Cerebellar cortex (tissue), 1 donor: ENCODE measurements at places on chromosomes 4 and X.

DNA sequence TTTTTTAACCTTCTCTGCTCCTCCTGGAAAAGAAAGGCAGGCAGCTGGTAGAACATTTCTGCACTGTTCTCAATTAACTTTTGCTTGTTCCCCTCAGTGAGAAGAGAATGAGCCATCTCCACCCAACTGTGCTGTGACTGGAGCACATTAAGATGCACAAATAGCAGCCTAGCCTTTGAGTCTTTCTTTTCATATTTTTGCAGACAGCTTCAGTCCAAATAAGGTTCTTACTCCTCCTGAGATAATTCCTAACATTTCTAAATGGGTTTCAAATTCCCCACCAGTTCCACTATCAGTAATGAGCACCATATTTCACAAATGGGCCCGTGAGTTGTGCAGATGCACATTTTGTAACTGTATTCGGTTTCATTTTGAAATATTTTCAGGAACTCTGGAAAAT is 118.6 kb downstream of the SPCS3 start:
- DNase-seq = no peak

DNA sequence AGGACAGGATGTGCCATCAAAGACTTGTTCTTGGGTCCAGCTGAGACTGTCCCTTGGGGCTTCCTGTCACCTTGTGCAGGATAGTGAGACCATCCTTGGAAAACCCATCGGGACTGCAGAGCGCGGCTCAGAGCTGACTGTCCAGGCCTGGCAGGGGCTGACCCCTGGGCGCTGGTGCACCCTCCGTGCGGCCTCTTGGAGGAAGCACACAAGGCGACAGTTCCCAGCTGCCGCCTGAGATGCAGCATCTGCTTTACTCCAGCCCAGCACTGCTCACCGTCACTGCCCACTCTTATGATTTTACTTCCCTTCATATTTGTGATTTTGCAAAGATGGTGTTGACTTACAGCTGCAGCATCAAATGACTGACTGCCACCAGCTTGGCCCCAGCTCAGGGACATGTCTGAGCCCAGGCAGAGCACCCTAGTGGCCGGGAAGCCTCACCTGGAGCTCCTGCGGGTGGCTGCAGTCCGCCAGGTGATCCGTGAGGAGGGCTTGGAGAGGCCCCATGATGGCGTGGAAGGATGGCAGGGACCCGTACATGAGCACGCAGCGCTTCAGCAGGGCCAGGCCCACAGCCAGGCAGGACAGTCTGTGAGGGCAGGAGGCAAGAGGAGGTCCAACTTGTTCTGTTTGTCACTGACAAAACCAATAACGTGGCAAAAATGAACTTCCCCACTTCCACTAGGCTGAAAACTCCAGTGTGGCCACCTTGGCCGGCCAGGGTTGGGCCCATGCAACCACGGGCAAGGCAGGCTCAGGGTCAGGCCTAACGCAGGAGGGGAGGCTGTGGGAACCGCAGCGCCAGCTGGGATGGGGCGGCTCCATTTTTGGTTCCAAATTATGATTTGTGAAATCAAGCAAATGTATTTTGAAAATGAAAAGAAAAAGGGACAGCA is 21.8 kb downstream of the NOP14 start:
- no peak for DNase-seq

DNA sequence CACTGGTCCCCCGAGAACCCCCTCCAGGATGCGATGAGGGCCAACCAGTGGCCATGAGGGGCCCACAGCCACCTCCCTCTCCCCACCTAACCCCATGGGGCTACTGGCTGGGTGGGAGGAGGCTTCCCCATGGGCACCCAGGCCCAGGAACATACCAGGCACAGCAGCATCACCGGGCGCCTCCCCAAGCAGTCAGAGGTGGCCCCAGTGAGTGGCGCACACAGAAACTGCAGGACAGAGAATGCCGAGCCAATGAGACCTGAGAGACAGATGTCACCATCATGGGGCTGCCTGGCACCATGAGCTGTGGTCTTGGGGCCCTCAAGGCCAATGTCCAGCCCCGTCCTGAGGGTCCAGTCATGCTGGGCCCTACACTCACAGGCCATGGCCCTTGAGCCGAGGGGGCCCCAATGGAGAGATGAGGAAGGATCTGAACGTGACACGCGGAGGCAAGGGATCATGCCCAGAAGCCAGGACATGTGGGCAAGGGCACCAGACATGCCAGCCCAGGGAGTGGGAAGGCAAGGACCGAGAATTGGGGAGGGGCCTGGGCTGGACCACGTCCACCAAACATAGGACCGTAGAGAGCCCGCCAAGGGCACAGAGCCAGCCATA is 30.1 kb downstream of the NOP14 start:
- DNase-seq = no peak

DNA sequence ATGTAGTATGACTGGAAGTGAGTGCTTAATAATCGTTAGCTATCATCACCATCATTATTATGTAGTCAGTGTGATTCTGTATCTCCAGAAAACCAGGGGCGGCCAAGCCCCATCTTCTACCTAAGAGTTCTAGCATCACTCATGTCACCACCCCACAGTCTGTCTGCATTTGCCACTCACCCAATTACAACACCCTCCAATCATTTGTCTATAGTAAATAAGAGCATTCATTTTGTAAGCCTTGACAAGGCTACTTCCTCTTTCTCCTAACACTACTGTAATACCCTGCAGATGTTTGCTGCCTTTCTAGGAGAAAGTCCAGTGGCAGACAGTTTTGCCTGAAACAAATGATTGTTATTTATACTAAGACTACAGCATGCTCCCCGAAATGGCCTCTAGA is 15.8 kb upstream of the IL21 start:
- DNase-seq = no peak

DNA sequence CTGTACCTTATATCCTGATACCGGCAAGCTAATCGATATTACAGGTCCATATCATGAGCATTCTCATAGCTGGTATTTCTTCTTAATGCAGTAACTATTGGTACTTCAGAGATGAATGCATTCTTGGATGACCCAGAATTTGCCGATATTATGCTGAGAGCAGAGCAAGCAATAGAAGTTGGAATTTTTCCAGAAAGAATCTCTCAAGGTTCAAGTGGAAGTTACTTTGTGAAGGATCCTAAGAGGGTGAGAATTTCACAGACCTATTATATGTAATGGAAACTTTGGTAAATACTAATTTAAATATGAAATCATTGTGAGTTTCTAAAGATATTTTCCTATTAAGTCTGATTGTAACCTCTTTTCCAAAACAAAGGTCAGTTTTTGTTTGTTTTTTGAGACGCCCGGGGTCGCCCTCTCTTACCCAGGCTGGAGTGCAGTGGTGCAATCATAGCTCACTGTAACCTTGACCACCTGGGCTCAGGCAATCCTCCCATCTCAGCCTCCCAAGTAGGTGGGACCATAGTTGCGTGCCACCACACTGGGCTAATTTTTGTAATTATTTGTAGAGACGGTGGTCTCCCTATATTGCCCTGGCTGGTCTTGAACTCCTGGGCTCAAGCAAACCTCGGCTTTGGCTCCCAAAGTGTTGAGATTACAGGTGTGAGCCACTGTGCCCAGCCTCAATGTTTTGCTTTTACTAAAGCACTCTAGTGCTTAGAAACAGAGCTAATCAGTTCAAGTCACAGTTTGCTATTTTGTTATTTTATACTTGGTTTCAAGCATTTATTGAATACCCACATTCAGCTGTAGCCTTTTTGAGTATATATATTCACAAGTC is 18.6 kb downstream of the PI4K2B start:
- DNase-seq = no peak

- DNase-seq = peak; percentile 56
These were observed 28.4 kb downstream of the TRMT44 start for GRCh38 chr4:8468746-8469535.

GRCh38 chrX:38275615-38276014 is 51.7 kb downstream of the RPGR start:
- DNase-seq = no peak

DNA sequence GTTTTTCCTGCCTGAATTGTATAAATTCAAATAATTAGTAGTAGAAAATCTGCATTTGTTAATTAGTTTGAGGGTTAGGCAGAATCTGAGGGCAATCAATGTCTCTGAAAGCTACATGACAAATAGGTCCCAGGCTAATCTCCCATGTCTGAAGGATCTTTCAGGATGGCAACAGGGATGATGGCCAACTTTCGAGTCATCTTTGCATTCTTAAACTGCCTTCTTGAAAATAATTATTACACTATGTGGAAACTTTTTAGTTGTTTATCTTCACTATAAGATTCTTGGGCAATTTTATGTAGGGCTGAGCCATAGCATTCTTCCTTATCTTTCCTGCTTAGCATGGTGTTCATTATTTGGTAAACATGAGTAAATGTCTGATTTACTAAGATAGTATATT is 490.3 kb upstream of the EPHA5 start:
- DNase-seq = no peak

- DNase-seq = no peak
These were observed 14.4 kb upstream of the ENAM start for GRCh38 chr4:70614184-70614555.

- no peak for DNase-seq
These were observed 70.1 kb downstream of the NAA11 start for GRCh38 chr4:79255793-79256192.

- DNase-seq = no peak
These were observed at the start of gene DGAT2L6 for GRCh38 chrX:70176938-70177533. Gene DGAT2L6 (plus strand): TSS chrX:70177483. CDS start chrX:70177583, 100 bp downstream.

DNA sequence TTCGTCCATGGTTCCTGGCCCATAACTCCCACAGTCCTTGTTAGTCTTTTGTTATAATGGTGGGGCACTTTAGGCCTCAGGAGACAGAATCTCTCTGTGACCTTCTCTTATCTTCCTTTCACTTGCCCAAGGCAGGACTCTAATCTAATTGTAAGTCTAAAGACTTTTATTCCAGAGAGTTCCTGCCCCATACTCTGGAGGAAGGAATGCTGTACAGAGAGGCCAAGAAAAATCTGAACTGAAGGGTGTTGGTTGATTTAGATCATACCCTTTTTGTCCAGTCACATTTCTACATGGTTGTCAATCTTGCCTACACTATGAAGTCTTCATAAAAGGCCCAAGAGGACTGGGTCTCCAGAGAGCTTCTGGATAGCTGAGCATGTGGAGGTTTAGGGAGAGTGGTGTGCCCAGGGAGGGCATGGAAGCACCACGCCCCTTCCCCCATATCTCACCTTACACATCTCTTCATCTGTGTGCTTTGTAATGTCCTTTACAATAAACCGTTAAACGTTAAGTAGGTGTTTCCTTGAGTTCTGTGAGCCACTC is 84.5 kb downstream of the AFF1 start:
- no peak for DNase-seq

- DNase-seq = no peak
These were observed 114.4 kb downstream of the SNCA start for GRCh38 chr4:89722517-89722916.

DNA sequence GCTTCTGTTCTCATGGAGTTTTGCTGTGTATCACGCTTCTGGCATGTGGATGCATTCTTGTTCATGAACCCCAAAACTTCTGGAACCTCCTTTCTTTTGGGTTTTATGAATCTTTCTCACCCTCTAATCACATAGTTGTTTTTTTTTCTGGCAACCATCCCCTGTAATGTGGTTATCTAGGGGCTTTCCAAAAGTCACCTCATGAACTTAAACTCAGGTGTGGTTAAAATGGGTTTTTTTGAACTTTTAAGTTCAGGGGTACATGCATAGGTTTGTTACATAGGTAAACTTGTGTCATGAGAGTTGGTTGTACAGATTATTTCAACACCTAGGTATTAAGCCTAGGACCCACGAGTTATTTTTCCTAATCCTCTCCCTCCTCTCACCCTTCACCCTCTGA is 1099.4 kb upstream of the SLIT2 start:
- no peak for DNase-seq

DNA sequence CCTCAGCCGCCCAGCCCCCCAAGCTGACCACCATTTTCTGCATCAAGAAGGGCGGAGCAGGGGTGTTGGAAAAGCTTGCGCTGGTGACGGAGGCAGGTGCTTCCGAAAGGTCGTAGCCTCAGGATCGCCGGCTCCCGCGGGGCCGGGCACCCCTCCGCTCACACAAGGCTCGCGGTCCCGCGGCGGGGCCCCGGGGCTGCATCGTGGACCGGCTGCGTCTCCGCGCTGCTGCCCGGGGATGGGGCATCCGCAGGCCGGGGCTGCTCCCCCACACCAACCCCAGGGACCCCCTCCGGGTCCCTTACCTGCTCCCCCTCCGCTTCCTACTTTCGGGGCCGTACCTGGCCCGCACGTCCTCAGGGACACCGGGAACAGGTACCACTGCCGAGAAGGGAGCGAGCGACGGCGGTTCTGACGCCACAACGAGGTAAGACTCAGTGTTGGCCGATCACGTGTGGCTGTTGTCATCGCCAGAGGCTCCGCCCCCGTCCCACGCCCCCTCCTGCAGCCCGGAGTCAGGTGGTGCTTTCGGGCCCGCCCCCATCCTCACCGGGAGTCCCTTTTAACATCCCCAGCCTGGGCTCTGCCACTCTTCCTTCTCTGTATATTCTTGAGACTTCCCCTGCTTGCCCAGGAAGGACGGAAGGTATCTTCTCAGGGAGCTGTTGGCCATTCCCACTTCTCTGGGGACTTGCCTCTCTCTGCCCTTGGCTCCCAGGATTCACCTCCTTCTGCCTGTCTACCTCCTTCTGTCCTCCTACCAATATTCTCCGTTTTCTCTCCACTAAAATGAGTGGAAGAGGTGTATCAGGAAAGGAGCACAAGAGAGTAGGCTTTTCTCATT is at the start of gene BEX2:
TSS of gene BEX2 (minus strand) at position 436 of the 844 bp plus-strand sequence. CDS start 1,014 bp downstream, outside the sequence.
- peak; percentile 91 for DNase-seq

- no peak for DNase-seq
These were observed 42.3 kb upstream of the CCSER1 start for GRCh38 chr4:90084967-90085295.

DNA sequence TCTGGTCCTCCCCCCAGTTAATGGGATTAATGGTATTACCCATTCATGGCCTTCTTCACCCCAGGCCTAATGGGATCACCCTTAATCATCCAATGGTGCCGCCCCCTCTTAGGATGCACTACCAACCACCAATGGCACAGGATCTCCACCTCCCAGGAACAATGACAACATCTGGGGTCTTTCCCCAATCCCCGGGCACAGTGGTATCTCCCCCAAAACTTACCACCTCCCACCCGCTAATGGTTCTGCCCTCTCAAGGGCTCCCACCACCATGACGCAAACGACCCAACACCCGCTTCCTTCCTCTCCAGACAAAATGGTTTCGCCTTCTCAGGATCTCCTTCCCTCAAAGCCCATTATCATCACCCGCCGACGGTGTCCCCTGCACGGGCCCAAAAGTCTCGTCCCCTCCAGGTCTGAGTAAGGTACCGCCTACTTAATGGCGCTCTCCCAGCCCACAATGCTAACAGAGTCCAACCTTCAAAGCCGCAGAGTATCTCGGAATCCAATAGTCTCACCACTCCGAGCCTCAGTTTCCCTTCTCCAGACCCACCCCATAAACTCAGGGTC is 458 bp downstream of the GRIPAP1 start:
- DNase-seq = peak; percentile 19

DNA sequence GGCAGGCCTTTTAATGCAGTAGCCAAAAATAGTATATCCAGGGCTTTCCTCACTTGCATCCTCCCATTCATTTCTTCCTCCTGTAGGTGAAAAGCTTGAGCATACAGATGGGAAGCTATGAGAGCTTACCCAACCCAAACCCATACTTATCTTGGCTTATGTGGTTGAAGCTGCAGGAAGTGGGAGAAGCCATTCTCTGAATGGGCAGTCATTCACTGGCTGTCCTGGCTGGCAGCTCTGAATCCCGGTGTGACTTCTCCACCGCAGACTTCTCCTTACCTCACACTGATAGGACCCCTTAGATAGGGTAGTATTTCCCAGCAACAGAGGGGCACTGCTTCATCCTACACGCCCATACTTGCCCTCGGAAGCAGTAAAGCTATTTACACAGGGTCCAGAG is 125.4 kb downstream of the AMMECR1 start:
- no peak for DNase-seq

- DNase-seq = no peak
These were observed 16.0 kb upstream of the CTBP1 start for GRCh38 chr4:1264942-1265341.
